T-cell (primary cell): ENCODE measurements at places on chromosomes 6 and 20.

GRCh38 chr6:94894300-94894699, 683.0 kb upstream of the MANEA start:
- DNase-seq, result no peak

DNA sequence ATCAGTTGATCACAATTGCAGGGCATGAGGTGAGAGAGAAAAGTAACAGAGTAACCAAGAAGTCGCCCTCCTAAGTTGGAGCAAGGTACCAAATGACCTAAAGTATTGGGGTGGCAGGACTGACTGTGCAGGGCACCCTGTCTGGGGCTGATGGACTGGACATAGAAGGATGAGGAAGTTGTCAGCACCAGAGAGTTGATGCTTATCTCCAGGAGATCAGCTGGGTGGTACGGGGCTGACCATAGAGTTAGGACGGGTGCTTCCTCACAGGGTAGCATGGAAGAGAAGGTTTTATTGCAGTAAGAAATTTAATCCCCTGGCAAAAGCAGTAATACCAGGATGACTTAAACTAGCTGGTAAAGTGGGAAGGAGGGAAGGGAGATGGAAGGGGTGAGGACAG, 66.7 kb downstream of the TMEM170B start:
- DNase-seq, result no peak

GRCh38 chr6:137271245-137272183, 52.3 kb upstream of the IFNGR1 start:
- no peak for DNase-seq

DNA sequence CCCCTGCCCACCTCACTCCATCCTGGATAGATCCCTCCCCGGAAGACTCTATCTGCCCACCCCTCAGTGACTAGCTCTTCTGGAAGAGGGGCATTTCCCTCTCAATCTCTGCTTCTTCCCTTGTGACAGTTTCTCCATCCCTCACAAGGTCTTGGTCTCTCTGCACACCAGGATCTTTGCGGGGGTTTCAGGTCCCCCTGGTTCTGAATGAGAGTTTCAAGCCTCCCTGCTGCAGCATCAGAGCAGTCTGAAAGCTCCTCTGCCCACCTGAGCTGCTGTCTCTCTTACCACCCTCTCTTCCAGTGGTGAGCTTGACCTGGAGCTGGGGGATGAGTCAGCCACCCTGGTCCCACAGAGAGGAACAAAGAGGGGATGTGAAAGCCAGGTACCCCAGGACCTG, 24.4 kb downstream of the TNXB start:
- DNase-seq, result no peak

GRCh38 chr6:296151-297122, 4.2 kb downstream of the DUSP22 start:
- DNase-seq, result no peak

DNA sequence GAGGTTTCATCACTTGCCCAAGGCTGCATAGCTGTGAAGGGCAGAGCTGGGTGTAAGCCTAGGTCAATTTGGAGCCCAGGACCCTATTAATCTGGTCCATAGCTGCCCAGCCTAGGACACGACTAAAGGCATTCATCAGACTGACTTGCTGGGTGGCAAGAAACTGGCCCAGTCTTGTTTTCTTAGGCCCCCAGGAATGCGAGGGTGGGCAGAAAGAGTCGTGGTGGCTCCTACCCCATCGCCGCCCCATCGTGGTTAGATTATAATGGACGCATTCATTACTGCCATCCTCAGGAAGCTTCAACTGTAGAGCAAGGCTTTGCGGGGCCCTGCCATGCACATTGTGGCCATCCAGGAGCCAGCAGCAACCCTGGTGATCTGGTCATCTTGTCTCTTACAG, 16.1 kb downstream of the DYNLRB1 start:
- no peak for DNase-seq

DNA sequence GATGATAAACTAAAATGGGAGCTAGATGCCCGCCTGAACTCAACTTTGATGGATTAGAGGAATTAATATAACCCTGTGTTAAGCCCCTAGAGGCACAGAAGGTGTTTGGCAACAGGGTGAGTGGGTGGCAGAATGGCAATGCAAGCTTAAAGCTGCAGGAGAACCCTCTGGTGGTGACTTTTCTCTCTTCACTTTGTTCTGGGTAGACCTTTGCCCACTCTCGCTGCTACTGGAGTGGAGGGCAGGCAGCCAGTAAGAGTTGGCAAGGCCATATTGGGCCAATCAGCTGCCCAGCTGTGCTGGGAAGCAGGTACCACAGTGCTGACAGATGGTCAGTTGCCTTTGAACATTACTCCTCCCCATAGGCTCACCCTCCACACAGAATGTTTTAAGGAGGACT, 468.2 kb downstream of the MMUT start:
- DNase-seq, result no peak

- DNase-seq, result no peak
Measured at GRCh38 chr6:149118737-149119653, 198.5 kb upstream of the TAB2 start.

DNA sequence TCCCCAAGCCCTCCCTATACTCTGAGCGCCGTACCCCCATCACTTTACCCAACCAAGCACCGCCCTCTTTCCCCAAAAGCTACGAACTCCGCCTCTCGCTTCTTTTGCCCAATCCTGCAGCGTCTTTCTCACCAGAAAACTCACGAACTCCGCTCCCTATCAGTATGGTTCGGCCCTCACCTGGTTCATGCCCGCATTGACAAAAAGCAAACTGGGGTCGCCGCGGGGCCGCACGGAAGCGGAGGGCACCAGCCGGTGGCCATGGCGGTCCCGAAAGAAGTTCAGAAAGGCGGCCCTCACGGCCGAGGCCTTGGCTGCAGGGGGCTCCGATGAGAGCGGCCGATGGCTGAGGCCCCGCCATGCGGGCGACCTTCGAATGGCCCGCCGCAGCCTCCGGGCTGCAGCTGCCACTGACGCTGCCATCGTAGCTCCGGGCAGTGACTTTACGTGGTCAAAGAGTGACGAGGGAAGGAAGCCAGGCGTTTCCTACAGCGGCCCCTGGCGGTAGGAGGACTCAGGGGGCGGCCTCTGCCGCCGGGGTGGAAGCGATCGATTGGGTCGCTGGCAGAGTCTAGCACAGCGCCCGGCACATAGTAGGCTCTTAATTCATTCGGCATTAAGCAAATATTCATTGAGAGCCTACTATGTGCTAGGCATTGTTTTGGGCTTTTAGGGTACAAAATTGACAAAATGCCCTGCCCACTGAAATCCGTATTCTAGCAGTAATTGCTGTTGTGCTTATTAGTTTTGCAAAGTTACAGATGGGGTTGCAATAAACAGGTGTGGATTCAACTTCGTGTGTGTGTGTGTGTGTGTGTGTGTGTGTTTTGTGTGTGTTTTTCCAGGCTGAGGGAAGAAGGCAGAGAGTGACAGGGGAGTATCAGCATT, at the start of gene AARS2:
Gene AARS2, minus strand, starts transcription at position 447 of the 888 bp plus-strand sequence. Its CDS starts 24 bp downstream, at position 423.
- DNase-seq, result peak; percentile 89
